ENCODE measurements at places on chromosomes 2 and 18. TPM values are rescaled to one million over a fixed set of nuclear protein-coding genes. Genes with fewer than 3 reads are reported as not detected.
A peak's percentile ranks its signal among the peaks of the same experiment; 100 is the strongest.

DNA sequence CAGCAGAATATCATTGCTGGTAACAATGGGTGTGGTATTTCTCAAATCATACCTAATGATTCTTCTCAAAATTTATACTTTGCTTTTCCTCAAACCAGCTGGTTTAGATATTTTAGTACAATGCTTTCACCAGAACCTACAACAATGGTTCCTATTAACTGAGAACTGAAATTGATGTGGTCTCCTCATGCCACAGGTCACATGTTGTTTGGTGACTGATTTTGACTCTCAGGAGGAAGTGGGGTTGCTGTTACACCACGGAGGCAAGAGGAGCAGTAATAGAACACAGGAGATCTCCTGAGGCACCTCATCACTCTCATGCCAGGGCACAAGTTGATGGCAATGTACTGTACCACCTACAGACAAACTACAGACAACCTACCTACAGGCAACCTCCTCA lies 3.0 kb upstream of the CEP68 start:
- peak; percentile 54 for DNase-seq

DNA sequence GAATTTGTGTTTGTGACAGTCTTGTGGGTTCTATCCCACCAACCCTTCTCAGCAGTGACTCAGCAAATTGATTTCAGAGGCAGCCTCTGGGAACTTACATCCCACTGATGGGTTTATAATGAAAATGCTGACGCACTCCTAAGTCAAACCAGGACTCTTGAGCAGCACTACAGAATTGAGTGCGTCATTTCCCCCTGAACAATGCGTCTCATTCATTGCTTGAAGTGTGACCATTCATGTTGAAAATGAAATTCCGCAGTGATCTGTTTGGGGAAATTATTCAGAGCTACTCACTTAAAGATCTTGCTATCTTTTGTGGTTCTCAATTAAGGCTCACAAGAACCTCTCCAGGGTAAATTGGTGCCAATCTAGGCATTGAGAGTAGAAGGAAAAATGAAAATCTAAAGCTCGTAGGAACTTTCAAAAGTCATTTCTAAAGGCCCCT lies 417.7 kb upstream of the SLC14A2 start:
- no peak for DNase-seq

DNA sequence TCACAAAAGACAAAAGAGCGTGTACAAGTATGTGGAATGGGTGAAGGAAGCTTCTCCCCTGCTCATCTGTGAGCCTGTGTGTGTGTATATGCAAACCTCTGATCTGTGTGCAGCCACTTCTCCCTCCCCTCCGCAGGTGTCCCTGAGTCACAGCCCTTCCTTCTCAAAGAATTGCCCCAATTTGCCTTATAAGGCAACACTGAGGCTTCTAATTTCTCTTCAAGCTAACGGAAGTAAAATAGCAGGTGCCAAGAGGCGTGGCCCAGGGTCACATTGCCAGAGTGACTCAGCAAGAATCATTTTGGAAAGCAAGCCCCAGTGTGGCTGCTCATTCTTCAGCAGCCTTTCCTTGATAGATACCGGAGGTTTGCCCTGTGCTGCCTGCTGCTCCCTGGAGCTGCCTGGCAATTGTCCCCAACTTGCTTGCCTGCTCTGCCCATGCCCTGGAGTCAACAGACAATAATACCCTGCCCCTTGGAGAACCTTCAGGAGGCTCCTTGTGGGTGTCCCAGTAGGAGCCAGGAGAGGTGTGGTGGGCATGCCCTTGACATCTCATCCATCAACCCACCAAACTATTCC lies 37.3 kb upstream of the BMP10 start:
- DNase-seq, result peak; percentile 88

- no peak for DNase-seq
Measured at GRCh38 chr2:240503375-240503774, 54.4 kb downstream of the ANKMY1 start.

- DNase-seq, result no peak
Measured at GRCh38 chr2:241268716-241269445, 46.6 kb downstream of the HDLBP start.

- no peak for DNase-seq
Measured at GRCh38 chr2:7692657-7693161, 775.5 kb downstream of the RNF144A start.

DNA sequence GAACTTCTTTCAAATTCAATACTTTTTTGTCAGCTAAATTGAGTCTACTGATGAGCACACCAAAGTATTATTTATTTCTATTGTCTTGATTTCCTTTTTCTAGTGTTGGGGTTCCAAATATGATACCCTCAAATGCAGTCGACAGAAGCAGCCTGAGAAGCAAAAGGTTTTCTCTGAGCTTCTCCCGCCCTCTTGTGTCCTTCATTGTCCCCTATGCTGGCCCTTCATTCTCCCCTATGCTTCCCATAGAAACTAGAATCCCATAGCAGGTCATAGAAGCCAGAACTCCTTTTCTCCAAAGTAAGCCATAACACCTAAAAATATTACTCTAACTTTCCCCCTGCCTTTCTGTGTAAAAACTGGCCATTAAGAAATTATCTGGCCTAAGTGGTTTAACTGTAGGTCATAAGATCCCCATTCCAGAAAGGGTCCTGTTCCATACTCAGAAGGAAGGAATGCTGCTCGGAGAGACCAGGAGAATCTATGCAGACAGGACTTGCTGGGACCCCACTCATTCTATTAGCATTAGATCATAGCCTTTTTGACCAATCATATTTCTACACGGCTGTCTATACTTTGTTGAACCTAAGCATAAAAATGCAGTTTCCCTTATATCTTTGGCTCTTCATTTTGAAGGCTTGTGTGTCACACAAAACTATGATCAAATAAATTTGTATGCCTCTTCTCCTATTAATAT lies 764.6 kb upstream of the PKDCC start:
- no peak for DNase-seq

DNA sequence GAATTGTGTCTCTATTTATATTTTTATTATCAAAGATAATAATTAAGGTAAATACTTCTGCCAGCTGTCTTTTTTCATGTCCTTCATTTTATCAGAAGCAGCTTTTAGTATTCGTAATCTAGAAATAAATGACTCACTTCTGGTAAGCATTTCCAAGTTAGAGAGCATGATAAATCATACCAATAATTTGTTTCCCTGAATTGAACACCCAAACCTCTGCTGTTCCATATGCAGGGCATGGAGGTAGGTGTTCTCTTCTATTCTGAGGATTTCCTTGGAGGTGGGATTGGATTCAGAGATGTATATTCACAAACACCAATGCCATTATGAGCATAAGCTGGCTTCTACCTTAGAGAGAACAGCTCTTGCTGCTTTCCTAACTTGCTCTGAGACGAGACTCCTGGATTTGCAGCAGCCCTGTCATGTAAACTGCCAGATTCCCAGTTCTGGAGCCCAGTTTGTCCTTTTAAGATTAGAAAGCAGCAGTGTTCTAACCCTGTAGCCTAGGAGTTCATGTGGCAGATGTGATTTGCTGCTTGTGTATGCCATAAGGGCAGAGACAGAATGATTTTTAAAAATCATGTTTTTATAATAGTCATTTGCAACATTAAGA lies 47.5 kb downstream of the SKA1 start:
- no peak for DNase-seq

GRCh38 chr2:2010251-2010650 lies 265.9 kb upstream of the PXDN start:
- DNase-seq, result no peak

- DNase-seq, result no peak
Measured at GRCh38 chr18:65411061-65411460, 339.8 kb upstream of the CDH7 start.

GRCh38 chr2:196381464-196381863 lies 210.1 kb upstream of the STK17B start:
- no peak for DNase-seq

- no peak for DNase-seq
Measured at GRCh38 chr18:13337369-13337768, 118.8 kb downstream of the LDLRAD4 start.

- peak; percentile 70 for DNase-seq
Measured at GRCh38 chr2:104872866-104873688, 19.2 kb downstream of the POU3F3 start.

- peak; percentile 24 for DNase-seq
Measured at GRCh38 chr2:237904831-237905599, 45.6 kb downstream of the RAMP1 start.

DNA sequence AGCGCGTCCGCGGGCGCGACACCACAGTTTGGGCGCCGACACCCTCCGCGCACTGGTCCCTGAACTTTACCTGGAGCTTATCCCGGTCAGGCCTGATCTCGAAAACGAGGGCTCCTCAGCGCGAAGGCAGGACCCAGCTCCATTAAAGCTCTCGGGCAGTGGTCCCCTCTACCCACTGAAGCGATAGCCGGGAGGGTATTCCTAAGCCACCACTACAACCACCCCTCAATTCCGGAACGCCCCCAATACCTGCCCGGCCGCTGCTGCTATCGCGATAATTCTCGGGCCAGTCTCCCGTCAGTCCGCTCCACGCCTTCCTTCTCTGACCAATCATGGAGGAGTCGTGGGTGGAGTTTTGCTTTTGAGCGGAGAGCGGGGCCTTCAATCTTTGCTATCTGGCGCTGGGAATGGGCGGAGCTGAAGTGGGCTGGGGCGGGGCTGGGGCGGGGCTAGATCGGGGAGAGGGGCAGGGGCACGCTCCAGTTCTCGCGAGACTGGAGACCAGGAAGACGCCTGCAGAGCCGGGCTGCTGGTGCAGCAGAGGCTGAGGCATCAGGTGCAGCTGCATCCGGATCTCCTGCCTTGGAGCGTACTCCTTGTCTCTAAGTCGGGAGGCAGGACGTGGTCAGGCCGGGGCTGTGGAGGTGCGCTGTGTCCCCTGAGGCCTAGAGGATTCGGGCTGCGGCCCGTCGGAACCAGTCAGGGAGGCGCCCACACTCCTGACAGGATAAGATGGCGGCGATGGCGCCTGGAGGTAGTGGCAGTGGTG lies at the start of the genes PIGN and RELCH:
Gene PIGN (minus strand): TSS at position 283 of the 769 bp plus-strand sequence. CDS start 25,703 bp downstream, outside the sequence.
Gene RELCH (plus strand): TSS at position 482 of the 769 bp plus-strand sequence. CDS start 251 bp downstream, at position 733.
- DNase-seq, result peak; percentile 96

GRCh38 chr2:215366440-215367032 lies 54.7 kb downstream of the ATIC start:
- no peak for DNase-seq

DNA sequence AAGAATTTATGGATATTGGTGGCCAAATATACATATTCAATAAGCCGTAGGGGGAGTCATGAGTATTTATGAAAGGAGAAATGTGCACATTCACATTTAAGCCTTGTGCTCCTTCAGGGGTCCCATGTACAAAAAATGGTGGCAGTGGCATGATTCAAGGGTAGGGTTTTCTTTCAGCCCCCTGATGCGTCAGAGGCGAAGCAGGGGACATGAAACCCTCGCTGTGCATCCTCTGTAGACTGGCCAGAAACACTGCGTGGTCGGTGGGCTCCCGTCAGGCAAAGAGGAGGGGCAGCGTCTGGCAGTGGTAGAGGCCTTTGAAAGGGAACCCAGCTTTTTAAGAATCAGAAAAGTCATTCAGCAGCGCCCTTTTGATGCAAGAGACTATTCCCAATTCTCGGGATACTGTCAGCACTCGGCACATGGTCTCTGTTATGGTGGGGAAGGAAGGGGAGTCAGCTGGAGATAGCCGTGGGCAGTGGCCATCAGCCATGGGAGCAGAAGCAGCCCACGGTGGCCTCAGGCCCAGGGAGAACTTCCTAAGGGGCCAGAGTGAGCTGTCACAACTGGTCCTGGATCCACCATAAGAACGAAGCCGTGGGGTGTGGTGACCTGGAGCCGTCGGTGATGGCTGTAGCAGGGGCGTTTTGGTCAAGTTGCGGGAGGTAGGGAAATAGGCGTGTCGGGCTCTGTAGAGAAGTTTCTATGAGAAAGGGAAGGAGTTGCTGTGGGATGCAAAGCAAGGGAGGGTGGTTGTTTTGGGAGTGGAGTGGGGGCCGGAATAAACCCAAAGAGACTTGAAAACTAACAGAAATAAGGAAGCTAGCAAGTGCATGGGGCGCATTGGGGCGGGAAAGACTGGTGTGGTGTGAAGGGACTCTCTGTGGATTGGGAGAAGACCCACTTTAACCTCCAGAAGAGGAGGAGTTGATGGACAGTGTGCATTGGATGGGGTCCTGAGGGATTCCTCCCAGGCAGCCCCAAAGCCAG lies 95.6 kb downstream of the SH3BP4 start:
- DNase-seq, result no peak

- no peak for DNase-seq
Measured at GRCh38 chr18:10067670-10068659, 154.1 kb downstream of the VAPA start.

DNA sequence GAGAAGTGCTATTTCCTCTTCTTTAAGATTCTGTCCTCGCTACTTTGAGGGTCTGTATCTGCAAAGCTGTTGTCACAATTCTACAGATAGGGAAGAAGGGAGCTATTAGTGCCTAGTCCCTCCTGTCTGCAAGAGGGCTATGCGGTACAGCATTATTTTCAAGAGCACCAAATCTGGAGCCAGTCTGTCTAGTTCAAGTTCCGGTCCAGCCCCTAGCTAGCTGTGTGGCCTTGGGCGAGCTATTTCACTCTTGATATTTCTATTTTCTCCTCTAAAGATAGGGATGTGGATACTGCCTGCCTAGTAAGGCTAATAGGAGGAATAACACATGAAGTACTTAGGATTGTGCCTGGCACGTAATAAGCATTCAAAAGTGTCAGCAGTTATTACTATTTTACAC lies 272.4 kb downstream of the KCNE4 start:
- no peak for DNase-seq

GRCh38 chr2:31987454-31988220 lies 23.2 kb downstream of the MEMO1 start:
- no peak for DNase-seq

GRCh38 chr2:72862239-72862988 lies 24.8 kb upstream of the SPR start:
- DNase-seq, result peak; percentile 90

DNA sequence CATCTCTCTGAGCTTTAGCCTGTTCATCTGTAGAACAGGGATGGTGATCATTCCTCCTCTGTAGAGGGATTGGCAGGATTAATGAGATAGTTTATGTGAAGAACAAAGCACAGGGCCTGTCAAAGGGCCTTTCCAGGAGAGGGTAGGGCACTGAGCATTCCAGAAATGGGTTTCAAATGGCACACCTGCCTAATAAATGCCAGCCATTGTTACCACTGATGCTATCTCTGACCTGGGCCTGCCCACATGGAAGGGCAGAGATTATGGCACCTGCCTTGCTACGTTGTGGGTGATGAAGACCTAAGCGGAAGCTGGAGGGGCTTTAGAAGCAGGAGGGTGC lies 31.0 kb upstream of the GMPPA start:
- DNase-seq, result no peak

The FHL2 gene
- 56.1 TPM for total RNA-seq

The IL37 gene
- not detected for total RNA-seq

The IGFBP2 gene
- 155 TPM for total RNA-seq

The CD207 gene
- 0.95 TPM for total RNA-seq

The HRH4 gene
- total RNA-seq, result not detected

The LRP1B gene
- total RNA-seq, result 0.82 TPM

The MREG gene
- 8.5 TPM for total RNA-seq

The DOK1 gene
- total RNA-seq, result 14.7 TPM

The ST6GAL2 gene
- total RNA-seq, result 2.0 TPM

The NT5DC4 gene
- not detected for total RNA-seq

The CFAP221 gene
- total RNA-seq, result not detected

The LHCGR gene
- total RNA-seq, result not detected

Measured in transverse colon (tissue), 4 donors.